ENCODE measurements at places on chromosomes 6 and 20.

DNA sequence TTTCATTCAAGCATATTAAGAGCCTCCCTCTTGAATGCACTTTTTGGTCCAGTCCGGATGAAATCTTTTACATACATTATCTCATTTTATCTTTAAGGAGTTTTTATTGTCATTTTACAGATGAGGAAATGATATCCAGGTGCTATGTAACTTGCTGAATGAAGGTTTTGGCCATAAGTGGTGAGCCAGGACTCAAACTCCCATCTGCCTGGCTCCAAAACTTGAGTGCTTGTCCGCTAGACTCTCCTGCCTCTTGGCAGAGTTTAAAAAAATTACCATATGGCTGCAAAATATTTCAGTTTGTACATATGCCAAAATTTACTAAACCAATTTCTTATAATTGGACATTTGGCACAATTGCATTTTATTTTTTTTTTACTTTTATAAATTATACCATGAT, 12.2 kb downstream of the PDRG1 start:
- DNase-seq: no peak

- DNase-seq: no peak
Observed at GRCh38 chr6:24854077-24854666, 55.5 kb upstream of the ARMH2 start.

DNA sequence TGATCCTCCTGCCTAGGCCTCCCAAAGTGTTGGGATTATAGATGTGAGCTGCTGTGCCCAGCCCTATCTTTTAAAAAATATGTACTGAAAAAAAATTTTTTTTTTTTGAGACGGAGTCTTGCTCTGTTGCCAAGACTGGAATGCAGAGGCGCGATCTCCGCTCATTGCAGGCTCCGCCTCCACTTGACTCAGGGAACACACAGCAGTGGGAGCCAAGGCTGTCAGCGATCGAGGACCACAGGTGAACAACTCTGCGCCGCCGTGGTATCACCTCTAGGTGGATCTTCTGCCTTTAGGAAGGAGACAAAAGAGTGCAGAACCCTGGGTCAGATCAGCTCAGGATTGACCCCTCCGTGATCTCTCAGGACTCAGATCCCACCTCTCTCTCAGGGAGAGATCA, 13.7 kb downstream of the RAET1E start:
- peak; percentile 43 for DNase-seq

DNA sequence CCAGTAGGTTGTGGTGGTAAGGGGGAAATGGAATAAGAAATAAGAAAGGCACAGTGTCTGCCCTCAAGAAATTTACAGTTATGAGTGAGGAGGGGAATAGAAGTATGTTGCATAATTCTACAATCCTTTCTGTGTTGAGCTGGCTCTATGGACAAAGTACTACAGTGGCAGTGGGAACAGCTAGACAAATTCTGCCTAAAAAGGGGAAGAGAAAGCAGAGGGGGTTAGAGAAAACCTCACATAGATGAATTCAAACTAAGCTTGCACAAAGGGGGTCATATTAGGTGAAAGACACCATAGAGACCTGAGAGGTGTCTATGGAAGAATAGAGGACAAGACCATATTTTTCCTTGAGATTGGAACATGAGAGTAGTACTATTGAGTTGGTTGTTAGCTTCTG, 146.9 kb upstream of the VGLL2 start:
- no peak for DNase-seq
